H9 (cell line): ENCODE measurements at places on chromosomes 11 and 22.

GRCh38 chr11:11733246-11733747, 108.5 kb upstream of the USP47 start:
- no peak for DNase-seq

DNA sequence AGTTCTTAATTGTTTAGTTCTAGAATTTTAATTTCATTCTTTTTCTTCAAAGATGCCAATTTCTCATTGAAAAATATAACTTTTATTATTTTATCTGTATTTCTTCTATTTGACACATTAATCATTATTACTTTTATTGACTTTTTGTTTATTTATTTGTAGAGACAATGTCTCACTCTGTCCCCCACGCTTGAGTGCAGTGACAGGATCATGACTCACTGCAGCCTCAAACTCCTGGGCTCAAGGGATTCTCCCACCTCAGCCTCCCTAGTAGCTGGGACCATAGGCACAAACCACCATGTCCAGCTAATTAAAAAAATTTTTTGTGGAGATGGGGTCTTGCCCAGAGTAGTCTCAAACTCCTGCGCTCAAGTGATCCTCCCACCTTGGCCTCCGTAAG, 30.3 kb upstream of the FBLN1 start:
- DNase-seq: no peak

GRCh38 chr22:28051787-28052356, 132.8 kb upstream of the PITPNB start:
- peak; percentile 75 for DNase-seq

- no peak for DNase-seq
Observed at GRCh38 chr11:123072332-123072761, 10.4 kb upstream of the HSPA8 start.
